DMS53 (cell line): ENCODE measurements at places on chromosomes 2 and 18.

- DNase-seq = no peak
Observed at GRCh38 chr2:130264046-130264445, 65.8 kb upstream of the TUBA3E start.

DNA sequence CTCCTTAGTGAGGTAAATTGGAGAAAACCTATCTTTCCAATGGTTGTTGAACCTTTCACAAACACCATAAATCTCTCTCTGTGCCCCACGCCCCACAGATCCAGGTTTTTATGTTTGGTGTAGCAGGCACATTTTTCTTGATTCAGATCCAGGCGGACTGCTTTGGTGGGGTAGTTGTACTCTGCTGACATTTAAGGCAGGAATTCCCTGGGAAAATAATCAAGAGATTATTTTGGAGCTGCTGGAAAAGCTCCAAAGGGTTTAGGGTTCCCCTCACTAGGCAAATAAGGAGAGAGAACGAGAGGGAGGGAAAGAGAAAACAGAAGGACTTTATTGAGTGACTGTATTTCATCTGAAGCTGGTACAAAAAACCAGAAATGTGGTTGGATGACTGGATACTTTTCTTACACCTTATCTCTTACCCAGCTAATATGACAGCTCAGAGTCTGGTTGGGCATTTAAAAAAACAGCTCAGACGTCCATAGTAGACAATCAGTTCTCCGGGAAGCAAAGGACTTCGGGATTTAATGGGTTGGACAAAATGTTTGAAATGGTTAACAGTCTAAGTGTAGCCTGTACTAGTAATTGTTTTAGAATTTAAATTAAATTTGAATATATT lies 3.6 kb upstream of the AQP4 start:
- DNase-seq = no peak

GRCh38 chr2:64331114-64331645 lies 122.8 kb upstream of the LGALSL start:
- DNase-seq = peak; percentile 64

- DNase-seq = no peak
Observed at GRCh38 chr2:211748339-211748738, 790.3 kb downstream of the ERBB4 start.

DNA sequence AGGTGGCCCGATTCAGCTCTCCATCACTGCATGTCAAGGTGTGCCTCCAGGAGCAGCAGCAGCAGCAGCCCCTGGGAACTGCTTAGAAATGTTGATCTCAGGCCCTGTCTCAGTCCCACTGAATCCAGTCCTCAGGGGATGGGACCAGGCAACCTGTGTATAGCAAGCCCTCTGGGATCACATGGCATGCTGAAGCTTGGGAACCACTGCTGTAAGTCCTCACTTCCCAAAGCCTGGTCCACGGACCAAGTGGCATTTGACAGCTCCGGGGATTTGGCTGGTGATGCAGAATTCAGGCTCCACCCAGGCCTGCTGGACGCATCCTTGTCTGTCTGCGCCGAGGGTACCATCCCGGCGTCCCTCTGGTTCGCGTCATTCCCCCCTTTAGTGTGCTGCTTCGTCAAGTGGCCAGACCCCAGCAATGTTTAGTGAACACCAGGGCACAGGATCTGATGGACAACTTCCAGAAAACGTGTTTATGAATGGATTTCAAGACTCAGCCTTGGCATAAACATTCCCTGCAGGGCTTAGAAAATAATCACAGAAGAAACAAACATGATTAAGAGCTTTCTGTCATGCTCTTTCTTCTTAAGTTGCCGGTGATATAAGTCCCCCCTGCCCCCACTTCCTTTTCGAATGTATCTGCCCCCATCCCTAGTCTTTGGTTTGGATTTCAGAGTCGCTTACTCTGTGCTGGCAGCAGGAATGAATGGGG lies 234.0 kb downstream of the GBX2 start:
- no peak for DNase-seq
